CD4-positive, alpha-beta T cell treated with Interleukin-2 at 100 ng/mL for 4 hours (primary cell): ENCODE measurements at places on chromosomes 6 and 20.
A peak's percentile ranks its signal among the peaks of the same experiment; 100 is the strongest.

GRCh38 chr6:131972741-131973140 lies 21.6 kb upstream of the CCN2 start:
- DNase-seq: no peak

DNA sequence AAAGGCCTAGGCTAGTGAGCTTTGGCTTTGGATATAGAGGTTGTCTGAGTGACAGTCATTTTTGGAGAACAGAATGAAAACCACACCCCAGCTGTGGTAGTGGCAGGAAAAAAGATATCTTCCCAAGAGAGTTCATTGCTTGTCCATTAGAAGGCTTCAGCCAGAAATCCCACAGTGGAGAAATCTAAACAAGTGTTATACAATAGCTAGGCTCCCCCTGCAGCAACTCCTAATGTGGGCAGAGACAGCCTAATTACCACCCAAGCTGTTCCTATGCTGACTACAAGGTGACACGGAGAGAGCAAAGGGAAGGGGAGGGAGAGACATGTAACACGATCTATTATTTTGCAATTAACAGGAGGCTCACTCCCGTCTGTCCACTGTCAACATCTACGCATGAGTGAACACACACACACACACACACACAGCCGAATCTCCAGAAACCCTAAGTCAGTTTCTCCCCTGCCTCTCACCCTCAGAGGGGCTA lies 147.5 kb upstream of the TCF21 start:
- DNase-seq: no peak

- no peak for DNase-seq
Measured at GRCh38 chr6:6395581-6396197, 75.2 kb upstream of the F13A1 start.

- peak; percentile 84 for DNase-seq
Measured at GRCh38 chr6:35583893-35584688, 71.4 kb upstream of the TULP1 start.

GRCh38 chr6:132190097-132190814 lies 211.0 kb downstream of the MOXD1 start:
- DNase-seq: no peak

GRCh38 chr6:140923048-140923447 lies 1209.7 kb upstream of the GJE1 start:
- no peak for DNase-seq

DNA sequence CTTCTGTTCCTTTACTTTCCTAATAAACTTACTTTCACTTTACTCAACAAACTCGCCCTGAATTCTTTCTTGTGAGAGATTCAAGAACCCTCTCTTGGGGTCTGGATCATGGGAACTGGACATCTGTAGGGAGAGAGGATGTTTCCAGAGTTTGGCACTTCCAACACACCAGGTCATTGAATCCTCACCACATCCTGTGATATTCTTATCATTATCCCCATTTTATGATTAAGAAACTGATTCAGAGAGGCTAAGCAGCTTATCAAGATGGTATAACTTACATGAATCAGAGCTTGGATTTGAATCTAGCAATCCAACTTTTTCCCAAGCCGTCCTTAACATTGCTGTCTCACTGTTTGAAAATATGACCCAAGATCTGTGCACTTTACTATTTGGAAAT lies 15.5 kb downstream of the PPIL6 start:
- no peak for DNase-seq

DNA sequence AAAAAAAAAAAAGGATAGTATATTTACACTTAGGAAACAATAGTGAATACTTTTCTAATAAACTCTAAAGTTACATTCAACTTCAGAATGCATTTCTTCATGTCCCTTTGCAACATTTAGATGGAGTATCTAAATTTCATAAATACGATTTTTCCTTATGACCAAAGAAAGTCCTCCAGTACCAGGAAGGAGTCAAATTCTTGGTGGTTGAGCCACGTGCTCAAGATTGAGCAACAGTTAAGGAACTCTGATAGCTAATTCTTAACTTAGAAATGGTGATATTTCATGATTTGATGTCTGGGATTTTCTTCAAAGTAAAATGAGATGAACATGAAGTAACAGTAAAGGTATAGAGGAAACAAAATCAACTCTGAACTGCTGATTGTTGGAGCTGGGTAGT lies 92.7 kb downstream of the SASH1 start:
- no peak for DNase-seq

GRCh38 chr6:34065466-34066217 lies 80.2 kb downstream of the GRM4 start:
- DNase-seq: no peak
